ENCODE measurements at places on chromosomes 11 and 22.

DNA sequence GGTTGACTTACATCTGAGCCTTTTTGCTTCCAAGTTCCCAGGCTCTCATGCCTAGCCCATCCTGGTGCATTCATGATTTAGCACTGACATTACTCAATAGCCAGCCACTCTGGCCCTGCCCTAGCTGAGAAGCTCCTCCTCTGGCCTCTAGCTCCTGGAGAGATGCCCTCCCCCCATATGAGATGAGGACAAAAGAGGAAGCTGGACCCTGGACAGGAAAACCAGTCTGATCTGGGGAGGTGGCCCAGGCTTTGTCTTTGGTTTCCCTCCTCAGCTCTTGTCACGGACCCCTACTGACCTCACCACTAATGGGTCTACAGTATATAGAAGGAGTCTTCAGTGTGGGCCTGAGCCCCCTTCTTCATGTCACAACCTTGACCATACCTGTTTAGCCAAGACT, 3.0 kb downstream of the RHOG start:
- DNase-seq: peak; percentile 50

GRCh38 chr11:108616549-108616948, 23.0 kb upstream of the EXPH5 start:
- DNase-seq: peak; percentile 81

- DNase-seq: no peak
Observed at GRCh38 chr11:133984828-133985227, 28.1 kb upstream of the IGSF9B start.

- no peak for DNase-seq
Observed at GRCh38 chr11:94588366-94588942, 21.3 kb downstream of the PIWIL4 start.

GRCh38 chr22:43188829-43189545, 2.1 kb upstream of the TTLL12 start:
- no peak for DNase-seq

- DNase-seq: no peak
Observed at GRCh38 chr11:125979511-125979910, 33.7 kb downstream of the VSIG10L2 start.

GRCh38 chr11:20203831-20204230, 43.6 kb upstream of the DBX1 start:
- DNase-seq: no peak

GRCh38 chr22:27829620-27830019, 28.1 kb upstream of the MN1 start:
- DNase-seq: no peak

DNA sequence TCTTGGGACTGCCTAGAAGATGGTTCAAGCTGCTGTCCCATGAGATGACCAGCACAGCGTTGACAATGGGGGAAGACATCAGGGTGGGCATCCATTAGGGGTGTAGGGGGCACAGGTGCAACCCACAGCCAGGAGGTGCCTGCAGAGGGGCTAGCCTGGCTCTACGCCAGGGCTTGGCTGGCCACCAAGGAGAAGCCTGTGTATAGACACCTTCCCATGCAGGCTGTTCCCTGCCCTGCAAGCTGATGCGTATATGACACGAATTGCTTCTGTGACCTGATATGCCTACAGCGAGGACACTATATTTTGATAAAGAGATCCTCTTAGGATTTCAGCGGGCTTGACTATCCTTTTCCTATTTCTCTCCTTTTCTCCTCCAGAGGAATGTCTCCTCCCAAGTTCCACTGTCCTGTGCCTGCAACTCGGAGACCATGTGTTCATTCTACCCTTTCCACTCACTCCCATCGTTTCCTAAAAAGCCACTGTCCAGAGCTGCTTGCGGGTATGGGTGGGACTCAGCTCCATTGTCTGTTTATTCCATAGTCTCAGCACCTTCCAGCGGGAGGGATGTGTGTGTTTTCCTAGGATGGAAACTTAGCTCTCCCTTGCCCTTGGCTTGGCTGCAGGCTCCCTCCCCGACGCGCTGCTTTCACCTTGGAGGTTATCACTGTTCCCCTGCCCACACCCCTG, 56.1 kb downstream of the ST14 start:
- no peak for DNase-seq

DNA sequence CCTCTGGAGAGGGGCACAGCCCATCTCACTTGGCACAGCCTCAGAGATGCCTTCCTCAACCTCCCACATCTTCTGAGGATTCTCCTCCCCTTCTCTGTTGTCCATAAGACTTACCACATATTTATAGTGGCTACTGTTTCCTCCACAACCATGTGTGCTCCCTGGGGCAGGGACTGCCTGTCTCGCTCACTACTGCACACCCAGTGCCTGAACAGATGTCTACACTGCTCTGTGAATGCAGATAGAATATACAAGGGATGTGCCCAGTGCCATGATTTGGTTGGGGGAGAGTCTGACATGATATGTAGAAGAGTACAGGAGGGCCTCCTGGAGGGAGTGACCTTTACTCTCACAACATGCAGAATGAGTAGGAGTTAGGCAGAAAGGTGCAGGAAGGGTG, 67.3 kb upstream of the ANO1 start:
- DNase-seq: no peak

DNA sequence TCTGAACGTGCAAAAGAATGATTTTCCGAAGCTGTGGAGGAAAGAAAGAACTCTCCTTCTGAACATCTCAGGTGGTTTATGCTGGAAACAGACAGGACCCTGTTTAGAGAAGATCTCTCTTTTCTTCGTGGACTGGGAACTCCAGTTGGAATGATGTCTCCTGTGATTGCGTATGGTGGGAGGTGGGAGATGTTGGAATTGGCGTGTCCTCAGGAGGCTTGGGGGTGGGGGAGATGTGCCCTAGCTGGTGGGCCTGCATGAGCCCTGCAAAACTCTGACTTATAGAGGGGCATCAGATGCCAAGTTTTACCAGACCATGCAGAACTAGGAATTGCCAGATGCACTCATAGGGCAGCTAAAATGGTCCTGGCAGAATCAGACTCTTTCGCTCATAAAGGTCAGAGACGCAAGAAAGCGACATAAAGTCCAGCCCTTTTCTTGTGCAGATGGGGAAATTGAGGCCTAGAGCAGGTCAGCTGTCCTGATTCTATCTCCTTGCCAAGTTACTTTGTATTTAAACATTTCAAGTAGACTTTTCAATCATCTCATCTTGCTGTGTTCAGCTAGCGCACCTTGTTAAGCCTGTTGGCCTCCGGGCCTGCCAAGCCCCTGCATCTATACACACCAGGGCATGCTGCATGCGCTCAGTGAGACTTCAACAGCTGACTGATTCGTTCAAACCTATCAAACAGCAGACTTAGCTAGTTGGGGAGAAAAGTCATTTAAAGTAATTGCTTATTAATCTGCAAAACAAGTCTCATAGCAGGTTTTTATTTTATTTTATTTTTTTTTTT, 34.2 kb upstream of the EHF start:
- DNase-seq: no peak

GRCh38 chr11:135075740-135076139, 663.7 kb upstream of the B3GAT1 start:
- peak; percentile 54 for DNase-seq

- DNase-seq: no peak
Observed at GRCh38 chr11:68406324-68407313, 53.9 kb upstream of the PPP6R3 start.

DNA sequence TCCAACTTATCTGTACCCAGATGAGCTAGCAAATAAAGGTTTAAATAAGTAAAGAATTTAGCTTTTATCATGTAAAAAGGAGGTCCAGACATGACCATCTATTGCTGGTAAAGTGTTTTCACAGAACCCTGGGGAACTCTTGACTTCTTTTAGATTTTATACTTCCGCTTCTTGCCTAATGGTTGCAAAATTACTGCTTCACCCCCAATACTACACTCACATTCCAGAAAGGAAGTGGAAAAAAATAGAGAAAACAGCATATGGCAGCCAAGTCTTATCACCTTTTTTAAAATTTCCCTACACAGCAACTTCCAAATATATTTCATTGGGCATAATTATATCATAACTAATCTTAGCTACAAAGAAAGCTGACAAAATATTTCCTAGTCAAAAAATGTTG, 12.1 kb downstream of the BBOX1 start:
- DNase-seq: no peak

- no peak for DNase-seq
Observed at GRCh38 chr11:126645186-126645585, 289.7 kb downstream of the ST3GAL4 start.
